ENCODE measurements at places on chromosomes 7 and 10.
A peak's percentile ranks its signal among the peaks of the same experiment; 100 is the strongest.

GRCh38 chr7:66542049-66542448 lies 86.6 kb upstream of the KCTD7 start:
- H3K36me3 ChIP-seq = peaks cover 31% of the 10 kb centered on the region
- H3K27me3 ChIP-seq = no peaks in the 10 kb centered on the region
- DNase-seq = no peak
- no peak overlapping the region for H3K27ac ChIP-seq
- no peak overlapping the region for H3K4me3 ChIP-seq

DNA sequence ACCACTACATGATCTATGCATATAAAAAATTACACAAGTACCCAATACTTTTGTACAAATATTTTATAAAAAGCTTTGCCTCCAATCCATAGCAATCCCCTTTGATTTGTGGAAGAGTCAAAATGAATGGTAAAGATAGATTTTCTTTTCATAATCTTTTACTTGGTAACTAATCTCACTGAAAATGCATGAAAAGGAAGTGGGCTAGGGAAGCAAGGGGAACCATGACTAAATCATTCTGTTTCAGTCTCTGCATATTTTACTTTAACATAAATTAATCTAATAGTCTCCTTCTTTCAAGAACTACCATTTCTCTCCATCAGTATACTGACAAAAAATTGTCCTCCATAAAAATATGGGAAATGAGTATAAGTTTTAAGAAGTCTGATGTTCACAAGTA lies 96.9 kb downstream of the TES start:
- H3K4me1 ChIP-seq = no peaks in the 10 kb centered on the region
- no peaks in the 10 kb centered on the region for H3K27me3 ChIP-seq
- DNase-seq = no peak
- H3K27ac ChIP-seq = no peak overlapping the region
- no peak overlapping the region for H3K4me3 ChIP-seq

GRCh38 chr7:143480501-143480900 lies 2.8 kb downstream of the TAS2R41 start:
- H3K4me3 ChIP-seq = no peak overlapping the region
- no peak for DNase-seq
- H3K36me3 ChIP-seq = no peaks in the 10 kb centered on the region

- H3K36me3 ChIP-seq = no peaks in the 10 kb centered on the region
- H3K4me3 ChIP-seq = no peak overlapping the region
- no peak for DNase-seq
- no peaks in the 10 kb centered on the region for H3K4me1 ChIP-seq
- H3K27me3 ChIP-seq = peaks cover 46% of the 10 kb centered on the region
These were observed 75.0 kb upstream of the CTBP2 start for GRCh38 chr10:125235093-125236069.

- no peaks in the 10 kb centered on the region for H3K27me3 ChIP-seq
- no peak overlapping the region for H3K27ac ChIP-seq
- H3K36me3 ChIP-seq = no peaks in the 10 kb centered on the region
- no peak for DNase-seq
These were observed 67.2 kb downstream of the VOPP1 start for GRCh38 chr7:55504967-55505658.

DNA sequence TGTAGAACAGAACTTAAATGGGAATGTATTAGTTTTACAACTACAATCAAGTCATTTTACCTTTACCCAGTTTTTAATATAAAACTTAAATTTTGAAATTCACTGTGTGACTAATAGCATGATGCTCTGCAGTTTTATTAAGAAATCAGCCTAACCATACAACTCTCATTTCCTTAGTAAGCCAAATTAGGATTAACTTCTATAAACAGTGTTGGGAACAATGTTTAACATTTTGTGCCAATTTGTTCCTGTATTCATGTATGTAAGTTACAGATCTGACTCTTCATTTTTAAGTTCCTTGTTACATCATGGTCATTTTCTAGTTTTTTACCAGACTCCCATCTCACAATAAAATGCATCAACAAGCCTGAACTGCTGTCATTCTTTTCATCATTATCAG lies 209.8 kb downstream of the ZEB1 start:
- H3K36me3 ChIP-seq = peaks cover 28% of the 10 kb centered on the region
- DNase-seq = no peak
- H3K27me3 ChIP-seq = no peaks in the 10 kb centered on the region
- H3K4me1 ChIP-seq = peaks cover 22% of the 10 kb centered on the region

- H3K27ac ChIP-seq = no peak overlapping the region
- H3K4me3 ChIP-seq = no peak overlapping the region
- no peaks in the 10 kb centered on the region for H3K27me3 ChIP-seq
- no peak for DNase-seq
These were observed 27.8 kb downstream of the SMURF1 start for GRCh38 chr7:99116144-99116543.

- DNase-seq = no peak
- no peak overlapping the region for H3K4me3 ChIP-seq
- peaks cover 12% of the 10 kb centered on the region for H3K4me1 ChIP-seq
- no peaks in the 10 kb centered on the region for H3K27me3 ChIP-seq
- no peak overlapping the region for H3K27ac ChIP-seq
These were observed 568.7 kb upstream of the LRRN3 start for GRCh38 chr7:110522061-110522760.

DNA sequence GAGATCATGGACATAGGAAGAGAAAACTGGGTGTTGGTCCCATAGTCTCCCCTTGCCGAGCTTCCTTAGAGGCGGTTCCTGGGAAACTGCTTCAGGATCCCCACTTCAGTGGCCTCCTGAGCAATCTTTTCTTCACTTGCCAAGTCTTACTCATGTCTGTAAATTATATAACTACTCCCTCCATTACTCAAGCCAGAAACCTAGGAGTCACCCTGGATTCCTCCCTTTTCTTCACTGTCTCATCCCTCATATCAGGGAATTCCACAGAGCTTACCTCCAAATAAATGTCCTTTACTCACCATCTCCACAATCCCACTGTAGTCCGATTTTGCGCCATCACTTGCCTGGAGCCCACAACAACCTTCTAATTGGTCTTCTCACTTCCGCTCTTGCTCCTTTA lies 29.1 kb upstream of the TRUB1 start:
- H3K36me3 ChIP-seq = no peaks in the 10 kb centered on the region
- no peaks in the 10 kb centered on the region for H3K4me1 ChIP-seq
- no peak for DNase-seq
- H3K27ac ChIP-seq = no peak overlapping the region
- H3K4me3 ChIP-seq = no peak overlapping the region

DNA sequence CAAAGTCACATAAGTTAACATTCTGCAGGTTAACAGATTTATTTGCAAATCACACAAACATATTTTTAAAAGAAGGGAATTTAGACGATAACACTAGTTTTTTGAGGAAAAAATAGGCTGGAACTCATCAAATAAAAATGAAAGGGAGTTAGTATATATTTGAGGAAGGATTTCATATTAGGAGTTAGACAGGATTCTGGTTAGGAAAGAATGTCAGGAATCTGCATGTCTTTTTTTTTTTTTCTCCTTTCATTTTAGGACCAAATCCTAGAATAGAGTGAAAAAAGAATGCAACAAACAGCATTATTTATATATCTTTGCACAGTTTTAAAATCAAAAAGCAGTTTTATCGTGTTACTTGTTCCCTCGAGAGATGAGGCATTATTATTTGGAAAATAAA lies 8.9 kb upstream of the TRDMT1 start:
- H3K4me1 ChIP-seq = no peaks in the 10 kb centered on the region
- no peaks in the 10 kb centered on the region for H3K27me3 ChIP-seq
- no peak overlapping the region for H3K4me3 ChIP-seq
- no peak overlapping the region for H3K27ac ChIP-seq
- H3K36me3 ChIP-seq = no peaks in the 10 kb centered on the region

DNA sequence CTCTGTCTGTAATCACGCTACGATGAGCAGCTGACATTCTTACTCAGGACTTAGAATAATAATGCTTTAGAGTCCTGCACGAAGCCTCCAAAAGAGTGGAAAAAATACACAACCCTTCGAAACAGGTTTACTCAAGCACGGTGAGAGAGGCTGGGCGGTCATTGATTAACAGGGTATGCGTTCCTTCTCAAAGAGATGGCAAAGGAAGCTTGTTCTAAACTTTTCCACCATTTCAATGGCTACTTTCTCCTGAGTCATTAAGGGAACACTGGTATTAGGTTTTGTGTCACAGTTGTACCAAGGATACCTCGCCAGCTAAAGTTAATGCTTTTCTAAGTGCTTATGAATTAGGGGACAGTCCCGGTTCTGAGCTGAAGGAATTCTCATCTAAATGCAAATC lies 141.9 kb upstream of the RHEB start:
- H3K4me1 ChIP-seq = peaks cover 41% of the 10 kb centered on the region
- no peaks in the 10 kb centered on the region for H3K27me3 ChIP-seq
- H3K27ac ChIP-seq = no peak overlapping the region
- no peak overlapping the region for H3K4me3 ChIP-seq
- peaks cover 4% of the 10 kb centered on the region for H3K36me3 ChIP-seq
- DNase-seq = no peak

- peaks cover 33% of the 10 kb centered on the region for H3K4me1 ChIP-seq
- H3K27me3 ChIP-seq = no peaks in the 10 kb centered on the region
- H3K27ac ChIP-seq = peak overlapping the region; percentile 41
- peak; percentile 72 for DNase-seq
These were observed 872.4 kb downstream of the LRMDA start for GRCh38 chr10:76303682-76304316.

GRCh38 chr10:2128991-2129390 lies 391.7 kb upstream of the ADARB2 start:
- no peak overlapping the region for H3K27ac ChIP-seq
- no peaks in the 10 kb centered on the region for H3K4me1 ChIP-seq
- no peak for DNase-seq
- no peak overlapping the region for H3K4me3 ChIP-seq

DNA sequence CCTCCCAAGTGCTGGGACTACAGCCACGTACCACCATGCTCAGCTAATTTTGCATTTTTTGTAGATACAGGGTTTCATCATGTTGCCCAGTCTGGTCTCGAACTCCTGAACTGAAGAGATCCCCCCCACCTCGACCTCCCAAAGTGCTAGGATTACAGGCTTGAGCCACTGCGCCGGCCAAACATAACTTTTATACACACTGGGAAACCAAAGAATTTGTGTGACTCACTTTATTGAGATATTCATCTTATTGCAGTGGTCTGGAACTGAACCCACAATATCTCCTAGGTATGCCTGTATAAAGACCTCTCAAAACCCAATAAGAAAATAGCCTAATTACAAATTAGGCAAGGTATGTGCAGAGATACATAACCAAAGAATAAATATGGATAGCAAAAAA lies 182.6 kb upstream of the FEZF1 start:
- peaks cover 3% of the 10 kb centered on the region for H3K36me3 ChIP-seq
- H3K4me1 ChIP-seq = no peaks in the 10 kb centered on the region
- no peak for DNase-seq
- no peaks in the 10 kb centered on the region for H3K27me3 ChIP-seq
- no peak overlapping the region for H3K4me3 ChIP-seq

- H3K4me1 ChIP-seq = peaks cover 56% of the 10 kb centered on the region
- peak; percentile 22 for DNase-seq
- H3K4me3 ChIP-seq = peak overlapping the region; percentile 87
- H3K27me3 ChIP-seq = no peaks in the 10 kb centered on the region
- peak overlapping the region; percentile 99 for H3K27ac ChIP-seq
These were observed 534 bp upstream of the ACBD5 start for GRCh38 chr10:27241010-27241651.

GRCh38 chr7:856444-857095 lies 19.8 kb upstream of the GET4 start:
- H3K4me1 ChIP-seq = peaks cover 8% of the 10 kb centered on the region
- no peaks in the 10 kb centered on the region for H3K27me3 ChIP-seq
- no peak overlapping the region for H3K4me3 ChIP-seq
- peaks cover 100% of the 10 kb centered on the region for H3K36me3 ChIP-seq

- no peaks in the 10 kb centered on the region for H3K36me3 ChIP-seq
- H3K27me3 ChIP-seq = no peaks in the 10 kb centered on the region
- no peak for DNase-seq
- peaks cover 10% of the 10 kb centered on the region for H3K4me1 ChIP-seq
These were observed 39.0 kb upstream of the ZMIZ1 start for GRCh38 chr10:79029478-79030390.

DNA sequence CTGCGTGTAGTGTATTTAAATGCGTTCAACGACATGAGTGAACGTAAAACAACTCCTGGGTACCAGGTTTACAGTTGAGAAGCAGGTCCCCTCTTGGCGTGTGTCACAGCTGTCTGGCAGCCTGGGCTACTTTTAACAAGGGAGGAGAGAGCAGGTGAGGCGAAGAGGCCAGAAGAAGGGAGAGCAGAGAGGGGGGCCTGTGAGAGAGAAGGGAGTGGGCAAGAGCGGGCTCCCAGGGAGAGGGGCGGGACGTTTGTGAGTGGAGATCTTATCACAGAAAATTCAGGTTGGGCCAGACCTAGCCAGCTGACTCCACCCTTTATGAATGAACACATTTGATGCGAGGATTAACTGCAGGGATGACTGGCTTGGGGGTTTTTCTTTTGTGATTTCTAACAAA lies 154.0 kb downstream of the CAMK1D start:
- no peak for DNase-seq
- H3K4me1 ChIP-seq = peaks cover 38% of the 10 kb centered on the region
- H3K36me3 ChIP-seq = no peaks in the 10 kb centered on the region
- H3K4me3 ChIP-seq = no peak overlapping the region
- no peaks in the 10 kb centered on the region for H3K27me3 ChIP-seq
- no peak overlapping the region for H3K27ac ChIP-seq

GRCh38 chr7:9761224-9761623 lies 1212.4 kb upstream of the PHF14 start:
- H3K4me3 ChIP-seq = no peak overlapping the region
- no peaks in the 10 kb centered on the region for H3K4me1 ChIP-seq
- DNase-seq = no peak

- no peaks in the 10 kb centered on the region for H3K36me3 ChIP-seq
- H3K4me3 ChIP-seq = peak overlapping the region; percentile 67
- no peak for DNase-seq
These were observed 68.3 kb downstream of the CREM start for GRCh38 chr10:35194906-35195305.

DNA sequence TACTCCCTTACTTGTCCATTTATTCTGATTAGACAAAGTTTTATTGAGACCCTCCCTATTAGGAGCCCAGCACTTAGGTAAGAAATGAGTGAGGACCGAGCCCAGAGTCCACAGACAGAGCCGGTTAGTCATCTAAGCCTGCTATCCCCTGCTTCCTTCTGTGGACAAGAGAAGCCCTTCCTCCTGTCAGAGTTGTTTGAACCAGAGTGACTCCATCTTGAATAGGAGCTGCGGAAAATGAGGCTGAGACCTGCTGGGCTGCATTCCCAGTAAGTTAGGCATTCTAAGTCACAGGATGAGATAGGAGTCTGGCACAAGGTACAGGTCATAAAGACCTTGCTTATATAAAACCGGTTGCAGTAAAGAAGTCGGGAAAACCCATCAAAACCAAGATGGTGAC lies 109.1 kb downstream of the CPXM2 start:
- no peak overlapping the region for H3K4me3 ChIP-seq
- H3K4me1 ChIP-seq = peaks cover 3% of the 10 kb centered on the region
- no peak overlapping the region for H3K27ac ChIP-seq

- H3K27me3 ChIP-seq = no peaks in the 10 kb centered on the region
- DNase-seq = peak; percentile 40
- peaks cover 31% of the 10 kb centered on the region for H3K4me1 ChIP-seq
- no peaks in the 10 kb centered on the region for H3K36me3 ChIP-seq
- peak overlapping the region; percentile 79 for H3K27ac ChIP-seq
- no peak overlapping the region for H3K4me3 ChIP-seq
These were observed 46.7 kb upstream of the PLCE1 start for GRCh38 chr10:93947055-93947454.
